ENCODE measurements at places on chromosomes 11 and 22.

GRCh38 chr11:27153136-27153535, 112.5 kb downstream of the BBOX1 start:
- DNase-seq: no peak

- DNase-seq: no peak
These were observed 20.5 kb downstream of the ATP6V1E1 start for GRCh38 chr22:17607891-17608521.

- DNase-seq: no peak
These were observed 1293.9 kb downstream of the JRKL start for GRCh38 chr11:97683733-97684132.

- no peak for DNase-seq
These were observed 20.9 kb upstream of the UPB1 start for GRCh38 chr22:24474221-24474620.

DNA sequence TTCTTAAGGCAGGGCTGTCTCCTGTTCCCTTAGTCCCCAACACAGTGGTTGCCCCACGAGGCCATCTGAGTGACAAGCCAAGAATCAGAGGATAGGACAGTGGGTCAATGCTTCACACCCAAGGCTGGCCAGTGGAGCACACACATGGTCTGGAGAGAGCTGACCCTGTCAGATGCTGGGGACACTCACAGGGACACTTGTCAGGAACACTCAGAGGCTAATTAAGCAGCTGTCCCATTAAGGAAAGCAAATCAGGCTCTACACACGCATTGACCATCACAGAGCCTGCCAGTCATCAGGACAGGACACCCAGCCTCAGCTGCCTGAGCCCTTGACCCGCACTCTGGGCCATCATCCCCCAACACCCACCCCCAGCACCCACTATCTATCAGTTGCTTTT, 18.2 kb downstream of the GDPD5 start:
- DNase-seq: no peak

DNA sequence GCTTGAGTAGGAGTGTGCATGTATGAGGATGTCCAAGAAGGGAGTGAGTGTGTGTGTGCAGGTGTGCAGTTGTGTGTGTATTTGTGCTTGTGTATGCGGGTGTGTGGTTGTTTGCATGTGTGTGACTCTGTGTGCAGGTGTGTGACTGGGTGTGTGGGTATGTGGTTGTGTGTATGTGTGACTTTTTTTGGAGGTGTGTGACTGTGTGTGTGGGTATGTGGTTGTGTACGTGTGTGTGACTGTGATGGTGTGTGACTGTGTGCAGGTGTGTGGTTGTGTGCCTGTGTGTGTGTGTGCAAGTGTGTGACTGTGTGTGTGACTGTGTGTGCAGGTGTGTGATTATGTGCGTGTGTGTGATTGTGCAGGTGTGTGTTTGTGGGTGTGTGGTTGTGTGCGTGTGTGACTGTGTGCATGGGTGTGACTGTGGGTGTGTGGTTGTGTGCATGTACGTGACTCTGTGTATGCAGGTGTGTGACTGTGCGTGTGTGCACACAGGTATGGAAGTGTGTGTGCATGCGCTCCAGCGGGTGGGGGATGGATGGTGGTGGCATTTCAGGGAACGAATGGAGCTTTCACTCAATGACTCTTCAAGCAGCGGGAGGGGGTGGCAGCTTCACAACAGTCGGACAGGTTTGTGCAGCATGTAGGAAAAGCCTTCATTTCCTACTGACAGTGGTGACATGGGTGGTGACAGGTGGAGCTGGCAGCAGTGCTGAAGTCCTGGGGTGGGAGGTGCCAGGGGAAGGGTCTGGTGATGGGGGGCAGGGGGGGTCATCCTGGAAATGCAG, 47.6 kb downstream of the CACNA1I start:
- no peak for DNase-seq

DNA sequence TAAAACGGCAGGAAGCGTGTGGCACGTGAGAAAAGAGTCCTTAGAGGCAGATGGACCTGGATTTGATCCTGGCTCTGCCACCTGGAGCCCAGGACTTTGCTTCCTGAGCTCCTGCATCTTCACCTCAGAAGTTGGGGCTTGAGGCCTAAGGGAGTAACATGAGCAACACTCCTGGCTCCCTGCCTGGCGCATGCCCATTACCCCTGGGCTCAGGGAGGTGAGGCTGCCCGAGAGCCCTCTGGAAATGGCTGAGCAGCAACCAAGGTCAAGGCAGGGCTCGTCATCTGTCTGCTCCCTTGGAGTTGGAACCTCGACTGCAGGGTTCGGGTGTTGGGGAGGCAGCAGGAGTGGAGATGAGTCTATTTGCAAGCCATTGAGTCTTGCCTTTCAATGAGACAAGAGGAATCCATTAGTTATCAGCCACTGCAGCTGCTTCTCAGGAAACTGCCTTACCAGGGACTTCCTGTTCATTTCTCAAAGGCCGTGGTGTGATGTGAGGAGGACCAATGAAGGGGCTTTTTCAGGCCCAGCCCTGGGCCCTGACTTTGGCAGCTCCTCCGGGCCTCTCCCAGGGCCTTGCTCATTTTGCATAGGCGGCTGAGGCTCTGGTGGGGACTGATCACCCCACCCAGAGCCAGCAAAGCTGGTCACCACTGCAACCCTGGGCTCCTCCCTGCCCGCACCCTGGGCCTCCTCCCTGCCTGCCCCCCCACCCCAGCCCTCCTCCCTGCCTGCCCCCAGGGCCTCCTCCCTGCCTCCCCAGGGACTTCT, 6.4 kb downstream of the FADS2 start:
- peak; percentile 28 for DNase-seq

DNA sequence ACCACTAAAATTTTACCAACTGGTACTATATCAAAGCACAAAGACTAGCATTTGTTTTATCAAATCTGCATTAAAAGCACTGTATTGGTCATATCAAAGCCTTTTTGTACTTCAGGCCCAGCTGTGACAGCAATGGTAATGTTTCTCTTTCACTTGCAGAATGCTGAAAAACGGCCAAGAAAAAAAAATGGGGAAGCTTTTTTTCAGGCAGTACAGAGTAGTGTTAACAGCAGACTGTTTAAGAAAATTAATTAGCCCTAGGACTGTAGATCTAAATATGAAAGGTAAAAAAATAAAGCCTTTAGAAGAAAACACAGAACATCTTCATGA, 33.3 kb downstream of the DENND5A start:
- no peak for DNase-seq

DNA sequence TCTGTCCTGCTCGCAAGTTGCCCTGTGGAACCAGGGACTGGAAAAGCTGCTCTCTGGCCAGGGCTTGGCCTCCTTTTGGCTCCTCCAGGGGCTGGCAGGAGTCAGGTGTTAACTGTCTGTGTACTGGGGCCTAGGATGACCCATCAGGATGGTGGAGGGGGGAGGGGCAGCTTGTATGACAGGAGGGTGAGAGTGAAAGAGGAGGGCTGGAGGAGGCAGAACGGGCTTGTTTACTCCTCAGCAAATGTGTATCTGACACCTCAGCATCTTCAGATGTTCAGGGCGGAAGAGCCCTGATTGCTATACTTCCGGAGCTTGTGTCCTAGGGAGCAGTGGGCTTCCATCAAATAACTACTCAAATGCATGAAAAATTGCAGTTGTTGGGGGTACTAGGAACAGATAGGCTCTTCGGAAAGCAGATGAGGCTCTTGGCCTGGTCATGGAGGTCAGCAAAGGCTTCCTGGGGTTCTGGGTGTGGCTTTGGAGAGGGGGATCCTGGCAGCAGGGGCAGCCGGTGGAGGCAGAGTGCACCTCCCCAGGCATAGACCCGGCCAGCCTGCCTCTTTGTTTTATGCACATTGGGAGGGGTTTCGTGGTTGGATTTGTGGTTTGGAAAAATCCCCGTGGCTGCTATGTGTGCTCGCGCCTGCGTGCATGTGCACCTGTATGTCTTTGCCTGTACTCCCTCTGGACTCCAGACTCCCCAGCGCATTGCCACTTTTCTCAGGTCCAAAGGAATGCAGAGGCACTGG, 31.2 kb downstream of the CD82 start:
- DNase-seq: peak; percentile 73

- no peak for DNase-seq
These were observed 55.1 kb upstream of the GRK3 start for GRCh38 chr22:25509374-25509791.

- no peak for DNase-seq
These were observed 93.7 kb downstream of the MICAL3 start for GRCh38 chr22:17930455-17931313.

DNA sequence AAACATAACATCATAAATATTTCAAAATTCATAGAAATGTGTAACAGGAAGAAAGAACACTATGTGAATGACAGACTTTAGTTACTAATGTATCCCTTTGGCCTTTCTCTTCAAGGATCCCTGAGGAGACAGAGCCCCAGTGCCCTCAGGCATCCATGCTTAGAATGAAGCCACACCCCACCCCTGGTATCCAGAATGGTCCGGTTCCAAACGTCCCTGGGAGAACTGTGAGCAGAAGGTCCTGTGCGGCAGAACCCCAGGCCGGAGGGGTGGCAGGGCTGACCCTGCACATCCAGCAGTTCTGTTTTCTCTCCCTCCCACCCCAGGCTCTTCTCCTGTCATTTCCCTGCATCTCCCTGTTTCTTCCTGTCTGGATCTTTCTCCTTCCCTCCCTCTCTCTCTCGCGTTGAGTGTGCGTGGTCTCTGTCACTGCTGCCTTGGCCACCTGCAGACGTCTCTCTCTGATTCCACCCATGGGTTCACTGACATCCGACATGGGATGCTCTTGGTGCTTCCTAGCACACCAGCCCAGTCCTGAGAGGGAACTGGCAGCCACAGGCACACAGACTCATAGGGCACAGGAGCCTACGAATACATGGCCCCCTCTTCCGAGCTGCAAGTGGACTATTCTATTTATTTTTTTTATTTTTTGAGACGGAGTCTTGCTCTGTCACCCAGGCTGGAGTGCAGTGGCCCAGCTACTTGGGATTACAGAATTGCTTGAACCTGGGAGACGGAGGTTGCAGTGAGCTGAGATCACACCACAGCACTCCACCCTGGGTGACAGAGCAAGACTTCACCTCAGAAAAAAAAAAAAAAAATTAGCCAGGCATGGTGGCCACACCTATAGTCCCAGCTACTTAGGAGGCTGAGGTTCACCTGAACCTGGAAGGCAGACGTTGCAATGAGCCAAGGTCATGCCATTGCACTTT, 5.7 kb downstream of the RFPL1 start:
- no peak for DNase-seq

DNA sequence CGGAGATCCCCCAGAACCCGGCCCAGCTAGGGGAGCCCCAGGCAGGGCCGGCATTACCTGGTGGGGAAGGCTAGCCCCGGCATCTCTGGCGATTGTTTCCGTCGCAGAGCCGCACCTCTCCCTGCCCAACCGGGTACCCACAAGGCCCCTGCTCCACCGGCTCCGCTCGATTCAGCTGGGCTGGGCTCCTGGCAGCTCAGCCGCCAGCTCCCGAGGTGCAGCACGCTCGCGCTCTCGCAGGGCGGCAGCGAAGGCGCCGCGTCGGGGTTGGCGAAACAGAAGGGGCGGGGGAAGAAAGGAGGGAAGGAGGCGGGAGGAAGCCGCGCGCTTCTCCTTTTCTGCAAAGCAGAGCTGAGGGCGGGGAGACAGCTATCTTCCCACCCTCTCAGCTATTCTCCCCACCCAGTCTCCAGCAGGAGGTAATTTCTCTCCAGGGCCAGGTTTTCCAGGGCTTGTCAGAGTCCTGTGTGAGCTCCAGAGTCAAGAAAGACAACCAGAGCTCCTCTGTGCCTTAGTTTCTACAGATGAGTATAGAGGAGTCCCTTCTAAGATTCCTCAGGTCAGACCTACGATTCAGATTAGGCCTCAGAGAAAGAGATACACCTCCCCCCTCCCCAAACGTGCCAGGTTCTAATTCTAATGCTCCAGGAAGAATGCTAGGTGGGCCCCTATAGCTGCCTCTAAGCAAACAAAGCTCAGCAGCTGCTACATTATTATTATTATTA, 62.0 kb downstream of the PAK1 start:
- peak; percentile 74 for DNase-seq

DNA sequence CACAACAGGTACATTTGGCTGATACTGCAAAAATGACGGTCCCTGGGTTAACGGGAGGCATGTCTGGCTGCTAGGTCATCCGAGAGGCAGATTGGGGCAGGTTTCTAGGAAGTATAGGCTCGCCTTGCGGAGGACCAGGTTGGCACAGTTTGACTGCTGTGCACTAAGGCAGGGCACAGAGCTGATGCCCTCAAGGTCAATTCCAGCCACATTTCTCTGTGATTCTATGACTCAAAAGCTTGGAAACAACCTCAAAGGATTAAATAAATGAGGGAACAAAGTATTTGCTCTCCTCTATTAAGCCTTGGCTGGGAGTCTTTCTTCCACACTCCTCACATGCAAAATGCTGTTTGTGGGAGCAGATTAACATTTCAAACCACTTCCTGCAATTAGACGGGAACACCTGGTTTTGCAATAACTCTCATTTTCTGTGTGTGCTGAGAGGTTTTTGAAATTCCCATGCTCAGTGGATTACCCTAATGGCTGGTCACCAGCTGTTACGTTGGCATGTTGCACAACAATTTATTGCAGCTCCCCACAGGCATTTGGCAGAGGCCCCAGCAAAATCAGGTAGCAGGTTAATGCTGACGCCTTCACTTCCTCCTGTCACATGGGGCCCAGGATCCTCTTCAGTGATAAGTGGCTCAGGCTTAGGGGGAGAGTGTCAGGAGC, 61.0 kb upstream of the PLET1 start:
- no peak for DNase-seq

DNA sequence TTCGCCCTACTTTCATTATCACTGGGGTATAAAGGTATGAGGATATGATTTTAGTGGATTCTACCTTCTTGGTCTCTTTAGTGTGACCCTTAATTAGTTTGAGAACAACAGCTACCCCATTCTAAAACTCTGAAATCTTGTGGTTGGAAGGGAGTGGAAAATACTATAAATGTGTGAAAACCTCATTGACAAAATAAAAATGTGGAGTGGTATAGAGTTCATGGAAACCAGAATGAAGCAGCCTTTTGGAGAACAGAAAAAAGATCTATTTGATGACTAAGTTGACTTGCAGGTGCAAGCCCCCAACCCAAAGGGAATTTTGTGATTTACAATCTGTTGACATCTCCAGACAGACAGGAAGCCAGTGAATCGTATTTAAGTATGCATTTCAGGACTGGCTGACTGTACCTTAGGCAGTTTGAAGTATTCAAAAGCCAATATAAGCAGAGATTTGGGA, 75.8 kb downstream of the GAS2 start:
- no peak for DNase-seq

DNA sequence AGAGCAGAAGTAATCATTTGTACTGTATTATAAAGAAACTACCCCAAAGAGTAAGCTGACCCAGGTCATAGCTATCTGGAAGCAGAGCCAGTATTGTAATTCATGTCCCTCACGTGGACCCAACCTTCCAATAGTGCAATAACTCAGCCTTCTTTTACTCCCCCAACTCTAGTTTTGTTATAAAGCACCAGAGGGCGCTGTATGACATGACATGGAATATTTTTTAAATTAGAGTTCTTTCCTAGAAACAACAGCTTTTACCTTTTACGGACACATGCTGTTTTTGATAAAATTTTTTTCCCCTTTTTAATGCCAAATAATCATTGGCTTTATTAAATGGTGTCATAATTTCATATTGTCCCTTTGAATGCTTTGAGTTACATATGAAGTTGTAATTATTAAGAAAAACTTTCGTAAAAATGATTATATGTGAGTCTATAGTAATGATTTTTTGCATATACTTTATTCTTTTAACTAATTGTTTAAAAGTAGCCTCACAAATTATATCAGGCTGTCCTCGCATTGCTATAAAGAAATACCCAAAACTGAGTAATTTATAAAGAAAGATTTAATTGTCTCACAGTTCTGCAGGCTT, 76.9 kb downstream of the DKK3 start:
- DNase-seq: no peak
